DND-41 (cell line): ENCODE measurements at places on chromosomes 6 and 20.

DNA sequence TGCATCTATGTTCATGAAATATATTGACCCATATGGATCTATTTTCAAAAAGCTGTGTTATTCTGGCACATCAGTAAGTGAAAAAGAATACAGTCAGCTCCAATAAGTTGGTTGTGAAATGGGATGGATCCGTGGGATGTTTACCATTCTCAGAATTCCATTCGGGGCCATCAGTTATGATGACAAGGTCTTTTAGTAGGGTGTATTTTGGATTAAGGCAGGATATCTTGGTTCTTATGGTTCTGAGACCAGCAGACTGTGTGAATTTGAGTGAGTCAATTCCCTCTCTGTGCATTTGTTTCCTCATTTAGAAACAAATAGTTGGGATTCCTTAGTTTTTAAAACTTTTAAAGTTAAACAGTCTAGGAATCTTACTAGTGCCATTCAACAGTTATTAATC lies 287.4 kb downstream of the CD109 start:
- DNase-seq, result no peak

DNA sequence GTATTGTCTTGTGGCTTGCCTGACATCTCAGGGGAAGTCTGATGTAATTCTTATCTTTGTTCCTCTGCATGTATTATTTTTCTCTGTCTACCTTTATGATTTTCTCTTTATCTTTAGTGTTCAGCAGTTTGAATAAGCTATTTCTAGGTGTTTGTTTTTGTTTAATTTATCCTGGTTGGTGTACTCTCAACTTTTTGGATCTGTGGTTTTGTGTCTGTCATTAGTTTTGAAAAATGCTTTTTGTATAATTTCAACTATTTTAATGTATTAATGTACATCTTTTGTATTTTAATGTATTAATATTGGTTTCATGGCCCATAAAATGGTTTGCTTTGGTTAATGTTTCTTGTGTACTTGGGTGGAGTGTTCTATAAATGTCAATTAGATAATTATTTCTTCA lies 15.9 kb upstream of the APCDD1L start:
- no peak for DNase-seq

DNA sequence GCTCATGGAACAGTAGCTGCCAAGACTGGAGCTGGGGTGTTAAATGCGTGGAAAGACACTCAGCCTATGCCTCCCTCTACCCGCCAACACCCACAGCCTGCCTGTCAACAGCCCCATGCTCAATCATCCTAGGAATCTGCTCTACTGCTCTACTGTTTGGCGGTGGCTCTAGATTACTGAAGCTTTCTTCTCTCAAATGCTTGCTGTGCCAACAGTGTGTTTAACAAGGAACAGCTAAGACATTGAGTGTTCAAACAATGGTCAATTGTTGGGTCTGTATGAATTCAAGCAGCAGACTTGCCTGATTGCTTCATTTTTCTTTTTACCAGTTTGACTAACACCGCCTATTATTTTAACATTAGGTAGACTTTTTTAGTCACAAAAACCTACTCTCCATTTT lies 258.6 kb downstream of the SOD2 start:
- no peak for DNase-seq

GRCh38 chr6:137283940-137284810 lies 65.0 kb upstream of the IFNGR1 start:
- no peak for DNase-seq

DNA sequence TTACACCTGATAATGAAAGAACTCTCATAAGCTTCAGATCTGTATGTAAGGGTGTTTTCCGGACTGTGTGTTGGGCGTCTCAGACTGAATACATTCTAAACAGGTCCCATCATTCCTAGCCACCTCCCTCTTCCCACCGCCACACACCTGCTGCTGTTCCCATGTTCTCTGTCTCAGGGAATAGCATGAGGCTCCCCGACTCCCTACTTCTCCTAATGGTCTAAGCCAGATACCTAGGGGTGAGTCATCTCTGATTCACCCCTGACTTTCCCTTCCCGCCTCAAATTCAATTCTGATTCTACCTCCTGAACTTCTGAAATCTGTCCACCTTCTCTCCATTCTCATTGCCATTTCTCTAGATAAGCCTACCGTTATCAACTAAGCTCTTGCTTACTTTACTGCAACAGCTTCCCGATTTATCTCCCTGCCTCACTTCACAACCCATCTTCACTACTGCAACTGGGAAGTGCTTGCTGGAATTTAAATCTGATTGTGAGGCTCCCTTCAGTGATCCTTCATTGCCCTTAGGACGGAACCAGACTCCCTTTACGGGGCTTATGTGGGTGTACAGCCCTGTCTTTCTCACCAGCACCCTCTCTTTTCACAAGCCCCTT lies 1.6 kb downstream of the TMEM14A start:
- DNase-seq, result no peak

GRCh38 chr6:1464781-1465370 lies 75.5 kb downstream of the FOXF2 start:
- DNase-seq, result no peak

- DNase-seq, result no peak
These were observed 39.9 kb upstream of the SNRPB2 start for GRCh38 chr20:16689906-16690305.

GRCh38 chr20:35978041-35978513 lies 9.7 kb downstream of the CNBD2 start:
- DNase-seq, result no peak

- no peak for DNase-seq
These were observed 210.6 kb downstream of the CD83 start for GRCh38 chr6:14328163-14328562.

DNA sequence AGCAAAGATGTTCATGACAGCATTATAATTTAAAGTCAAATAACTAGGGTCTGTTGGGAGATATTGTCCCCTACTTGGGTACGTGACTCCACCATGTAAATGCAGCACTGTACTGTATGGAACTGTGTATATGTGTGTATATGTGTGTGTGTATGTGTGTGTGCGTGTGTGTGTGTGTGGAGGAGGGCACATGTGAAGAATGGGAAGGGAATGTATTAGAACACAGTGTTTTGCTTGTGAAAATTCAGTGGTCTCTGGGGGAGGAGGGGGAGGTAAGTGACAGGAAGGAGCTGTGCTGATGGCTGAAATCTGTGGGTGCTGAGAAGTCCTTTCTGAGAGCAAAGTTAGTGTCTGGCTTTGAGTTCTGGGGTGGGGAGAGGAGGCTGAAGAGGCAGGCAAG lies 23.9 kb upstream of the VEGFA start:
- no peak for DNase-seq

DNA sequence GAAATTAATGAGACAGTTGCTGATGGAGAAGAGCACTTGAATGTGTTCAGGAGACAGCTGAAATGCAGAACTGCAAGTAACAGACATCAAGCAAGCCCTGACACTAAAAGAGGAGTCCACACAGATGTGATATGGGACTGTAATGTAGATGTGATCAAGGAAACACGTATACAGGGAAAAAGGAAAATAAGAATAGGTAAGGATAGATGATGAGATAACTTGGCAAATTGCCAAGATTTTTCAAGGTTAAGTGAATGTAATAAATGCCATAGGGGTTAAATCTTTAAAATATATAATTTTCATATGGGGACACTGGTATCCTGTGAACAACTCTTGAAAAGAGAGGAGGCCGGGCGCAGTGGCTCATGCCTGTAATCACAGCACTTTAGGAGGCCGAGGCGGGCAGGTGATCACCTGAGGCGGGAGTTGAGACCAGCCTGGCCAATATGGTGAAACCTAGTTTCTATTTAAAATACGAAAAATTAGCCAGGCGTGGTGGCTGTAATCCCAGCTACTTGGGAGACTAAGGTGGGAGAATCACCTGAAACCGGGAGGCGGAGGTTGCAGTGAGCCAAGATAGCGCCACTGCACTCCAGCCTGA lies 7.2 kb upstream of the SNX14 start:
- no peak for DNase-seq

GRCh38 chr20:327186-328026 lies 2.1 kb downstream of the SOX12 start:
- peak; percentile 92 for DNase-seq

DNA sequence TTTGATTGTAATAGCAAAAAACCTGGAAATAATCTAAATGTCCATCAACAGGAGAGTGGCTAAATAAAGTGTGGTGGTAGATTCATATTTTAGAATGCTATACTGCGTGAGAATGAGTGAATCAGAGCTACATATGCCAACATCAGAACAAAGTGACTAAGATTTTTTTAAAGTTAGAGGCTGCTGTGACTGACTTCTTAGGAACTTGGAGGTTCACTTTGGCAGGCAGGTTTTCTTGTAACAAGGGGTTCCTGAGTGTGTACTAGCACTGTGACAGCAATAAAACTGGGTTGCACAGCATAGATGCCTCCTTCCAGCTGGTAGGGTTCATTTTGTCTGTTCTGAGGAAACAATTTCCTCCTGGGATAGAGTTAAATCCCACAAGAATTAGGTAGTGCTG lies 75.3 kb upstream of the ENPP5 start:
- DNase-seq, result no peak

GRCh38 chr6:45116714-45117410 lies 211.3 kb upstream of the RUNX2 start:
- no peak for DNase-seq

DNA sequence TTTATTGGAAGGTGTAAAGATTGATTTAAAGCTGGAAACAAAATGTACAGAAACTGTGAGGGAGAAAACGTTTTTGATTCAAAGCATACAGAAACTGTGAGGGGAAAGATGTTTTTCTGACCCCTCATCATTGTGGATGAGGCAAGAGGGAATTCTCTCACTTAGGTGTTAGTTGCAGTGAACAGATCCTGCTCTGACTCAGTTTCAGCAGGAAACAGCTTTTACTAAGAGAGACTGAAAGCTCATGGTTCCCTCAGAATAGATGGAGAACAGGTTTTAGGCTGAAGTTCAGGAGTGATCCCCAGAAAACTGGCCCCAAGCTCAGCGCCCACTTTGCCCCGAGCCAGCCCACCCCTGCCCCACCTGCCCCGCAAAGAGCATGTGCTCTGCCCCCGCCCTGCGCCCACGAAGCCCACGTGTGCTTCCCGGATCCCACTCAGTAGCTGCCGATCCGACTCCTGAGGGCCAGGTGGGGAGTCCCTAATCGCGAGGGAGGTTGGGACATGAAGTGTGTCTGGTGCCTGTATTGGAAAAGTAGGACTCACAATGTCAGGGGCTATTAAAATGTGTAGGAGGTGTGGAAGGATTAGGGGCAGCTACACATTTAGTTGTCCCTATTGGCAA lies 41.2 kb downstream of the DUSP22 start:
- DNase-seq, result no peak

DNA sequence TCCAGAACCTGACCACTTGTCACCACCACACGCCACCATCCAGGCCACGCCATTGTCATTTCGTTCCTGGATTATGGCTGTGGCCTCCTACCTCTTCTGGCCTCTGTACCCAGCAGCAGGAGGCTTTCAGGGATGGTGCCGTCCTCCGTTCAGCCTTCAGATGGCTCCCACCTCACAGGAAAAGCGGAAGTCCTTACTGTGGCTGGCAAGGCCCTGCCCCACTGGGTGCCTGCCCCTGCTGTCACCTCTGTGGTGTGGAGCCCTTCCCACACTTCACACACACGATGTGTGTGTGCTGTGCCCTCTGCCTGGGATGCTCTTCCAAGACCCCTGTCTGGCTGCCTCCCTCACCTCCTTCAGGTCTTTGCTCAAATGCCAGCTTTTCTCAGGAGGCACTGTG lies 69.4 kb downstream of the INSM1 start:
- no peak for DNase-seq

GRCh38 chr6:149478631-149479314 lies 6.0 kb downstream of the ZC3H12D start:
- no peak for DNase-seq
